ENCODE measurements at places on chromosomes 7 and 10.

- DNase-seq, result no peak
Observed at GRCh38 chr10:45211576-45211975, 103.8 kb downstream of the OR13A1 start.

DNA sequence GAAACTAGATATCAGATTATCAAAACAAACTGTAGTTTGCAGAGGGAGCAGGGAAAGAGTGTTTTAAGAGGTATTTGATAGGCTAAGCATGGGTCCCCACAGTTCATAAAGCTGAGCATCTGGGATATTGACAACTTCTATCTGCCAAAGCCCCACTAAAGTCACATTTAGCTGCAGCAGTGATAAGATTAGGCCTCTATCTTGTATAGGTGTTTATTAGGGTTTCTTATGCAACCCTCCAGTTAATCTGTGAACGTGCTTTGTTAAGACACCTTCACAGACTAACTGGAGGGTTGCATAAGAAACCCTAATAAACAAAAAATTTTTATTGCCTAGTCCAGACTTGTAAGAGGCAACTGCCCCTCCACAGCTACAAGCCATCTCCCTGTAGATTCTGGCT, 78.0 kb downstream of the CYP51A1 start:
- DNase-seq, result no peak

DNA sequence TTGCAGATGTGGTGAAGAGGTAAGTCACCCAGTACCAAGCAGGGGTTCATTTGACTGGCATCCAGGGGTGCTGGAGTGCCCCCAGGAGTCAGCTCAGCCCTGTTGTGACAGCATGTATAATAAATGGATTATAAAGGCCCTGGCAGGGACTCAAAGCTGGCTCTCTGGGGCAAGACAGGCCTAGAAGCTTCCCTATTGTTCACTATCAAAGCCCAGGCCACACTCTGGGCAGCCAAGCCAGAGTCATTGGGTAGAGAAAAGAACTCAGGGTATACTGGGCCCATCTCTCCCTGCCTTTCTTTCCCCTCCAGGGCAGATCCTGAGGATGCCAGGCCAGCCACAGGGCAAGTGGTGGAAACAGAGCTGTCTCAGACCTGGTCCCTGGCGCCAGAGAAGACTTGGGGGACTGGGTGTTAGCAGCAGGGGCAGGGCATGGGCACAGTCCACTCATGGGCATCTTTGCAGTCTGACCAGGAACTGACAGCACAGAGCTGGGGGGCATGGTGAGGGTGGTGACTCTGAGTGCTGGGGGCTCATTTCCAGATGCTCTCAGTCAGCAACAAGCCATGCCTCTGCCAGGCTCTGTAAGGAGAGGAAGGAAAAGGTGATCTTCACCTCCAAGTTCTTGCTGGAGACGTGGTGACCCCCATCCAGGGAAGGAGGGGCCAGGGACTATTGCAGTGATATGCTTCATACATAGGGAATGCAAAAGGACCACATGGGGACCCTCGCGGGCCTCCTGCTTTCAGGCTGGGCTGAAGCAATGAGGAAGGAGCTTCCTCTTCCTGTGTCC, 11.7 kb downstream of the RBP3 start:
- DNase-seq, result no peak

- DNase-seq, result no peak
Observed at GRCh38 chr7:138465046-138465445, 5.0 kb downstream of the TRIM24 start.

GRCh38 chr10:122164023-122164601, 107.0 kb upstream of the BTBD16 start:
- DNase-seq, result no peak

DNA sequence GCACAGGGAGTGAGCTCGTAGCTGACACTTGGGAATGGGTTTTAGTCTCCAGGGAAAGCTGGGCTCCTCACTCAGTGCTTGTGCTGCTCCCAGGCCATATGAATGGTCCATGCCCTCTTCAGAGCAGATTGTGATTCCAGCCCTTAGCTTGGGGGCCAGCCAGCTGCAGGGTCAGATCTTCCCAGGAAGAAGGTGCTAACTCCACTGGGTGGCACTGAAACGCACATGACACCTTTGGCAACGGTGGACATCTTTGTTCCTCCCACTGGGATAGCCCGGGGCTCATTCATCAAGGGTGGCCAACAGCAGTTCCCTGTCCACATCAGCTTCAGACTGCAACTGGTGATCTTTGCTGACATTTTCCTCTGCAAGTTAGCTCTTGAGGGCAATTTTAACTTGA, 129.2 kb downstream of the DYNC2I1 start:
- DNase-seq, result no peak

GRCh38 chr10:64081947-64082482, 560.8 kb downstream of the REEP3 start:
- no peak for DNase-seq

GRCh38 chr7:116769546-116769945, 92.8 kb upstream of the CAPZA2 start:
- no peak for DNase-seq

DNA sequence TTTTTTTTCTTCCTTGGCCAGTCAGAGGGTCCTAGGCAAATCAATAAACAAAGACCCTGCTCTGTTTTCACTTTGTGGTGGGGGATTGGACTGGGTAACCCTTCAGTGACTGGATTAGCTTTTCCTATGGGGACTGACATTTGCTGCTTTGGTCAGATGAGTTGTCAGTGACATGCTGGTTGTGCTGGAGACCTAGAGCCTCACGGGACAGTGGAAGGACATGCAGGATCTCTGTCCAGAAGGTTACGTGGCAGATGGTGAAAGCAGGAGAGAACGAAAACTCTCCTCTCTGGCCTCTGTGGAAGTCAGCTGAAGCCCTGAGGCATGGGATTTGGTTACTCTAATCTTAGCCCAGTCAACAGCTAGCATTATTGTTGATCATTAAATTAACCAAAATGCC, 90.0 kb upstream of the BMPER start:
- no peak for DNase-seq

- DNase-seq, result peak; percentile 75
Observed at GRCh38 chr10:22681783-22682183, 32.6 kb downstream of the PIP4K2A start.

GRCh38 chr7:150716368-150716767, at the start of gene GIMAP1:
GIMAP1 (plus strand) TSS chr7:150716613; CDS start chr7:150719048, 2,435 bp downstream.
- no peak for DNase-seq

GRCh38 chr10:55091691-55092328, 290.8 kb upstream of the PCDH15 start:
- peak; percentile 24 for DNase-seq

DNA sequence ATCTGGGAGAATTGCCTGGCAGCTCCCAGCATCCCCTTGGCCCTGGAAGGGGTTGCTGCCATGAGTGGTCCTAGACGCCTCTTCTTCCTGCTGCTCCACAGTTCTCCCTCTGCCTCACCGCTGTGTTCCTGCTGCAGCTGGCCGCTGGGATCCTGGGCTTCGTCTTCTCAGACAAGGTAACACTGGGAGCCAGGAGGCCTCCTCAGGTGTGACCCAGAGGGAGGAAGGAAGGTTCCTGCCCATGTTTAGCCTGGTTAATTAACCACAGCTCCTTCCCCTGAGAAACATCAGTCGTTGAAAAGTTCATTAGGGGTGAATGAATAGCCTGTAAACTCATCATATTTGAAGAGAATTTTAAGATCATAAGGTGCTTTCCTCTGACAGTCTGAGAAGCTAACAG, 18.2 kb downstream of the TSPAN33 start:
- DNase-seq, result no peak

GRCh38 chr7:155303039-155303593, 5.4 kb downstream of the INSIG1 start:
- DNase-seq, result no peak

DNA sequence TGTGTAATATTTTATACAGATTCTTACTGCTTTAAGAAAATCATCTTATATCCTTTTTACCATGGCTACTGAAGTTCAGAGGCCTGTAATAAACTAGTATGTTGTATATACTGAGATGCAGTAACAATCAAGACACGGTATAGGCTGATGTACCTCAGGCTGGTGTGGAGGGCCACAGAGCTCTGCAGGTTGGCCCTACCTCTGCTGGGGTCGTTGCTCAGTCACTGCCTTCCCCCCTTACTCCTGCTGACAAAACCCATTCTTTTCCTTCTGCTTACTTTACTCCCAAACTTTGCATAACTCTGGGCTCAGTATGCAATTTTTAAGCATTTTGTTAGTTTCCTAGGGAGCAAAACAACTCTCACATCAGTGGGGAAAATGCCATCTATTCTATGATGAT, 200.1 kb upstream of the FOXP2 start:
- no peak for DNase-seq

- DNase-seq, result no peak
Observed at GRCh38 chr7:41964849-41965745, 262.2 kb upstream of the INHBA start.

GRCh38 chr7:32506266-32507054, 11.2 kb downstream of the AVL9 start:
- DNase-seq, result peak; percentile 84

DNA sequence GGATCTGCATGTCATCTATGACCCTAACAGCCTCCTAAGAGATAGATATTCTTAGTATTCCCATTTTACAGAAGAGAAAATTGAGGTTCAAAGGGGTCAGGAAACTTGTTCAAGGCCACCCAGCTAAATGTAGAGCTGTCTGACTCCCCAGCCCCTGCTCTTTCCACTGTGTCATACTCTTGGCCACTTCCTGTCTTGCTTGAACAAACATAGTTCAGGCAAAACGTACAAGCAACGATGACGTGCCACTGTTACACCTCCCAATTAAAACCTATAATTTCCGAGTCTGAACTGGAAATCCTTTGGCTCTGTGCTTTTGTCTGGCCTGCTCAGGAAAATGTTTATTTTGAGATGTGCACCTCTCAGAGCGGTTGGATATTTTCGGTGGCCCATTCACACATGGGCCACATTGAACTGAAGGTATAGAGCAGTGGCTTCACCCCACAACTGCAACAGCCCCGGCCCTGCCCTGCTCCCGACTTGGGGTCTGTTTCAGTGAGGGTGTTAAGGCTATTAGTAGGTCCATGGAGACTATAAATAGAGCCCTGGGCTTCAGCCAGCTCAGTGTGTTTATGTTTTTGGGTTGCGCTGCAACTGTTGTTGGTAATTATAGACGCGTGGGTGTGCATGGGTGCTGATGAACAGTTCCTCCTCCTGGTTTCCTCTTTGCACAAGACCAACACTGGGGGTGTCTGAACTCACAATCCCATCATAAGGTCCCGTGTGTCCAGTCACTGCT, 172.3 kb upstream of the ADO start:
- DNase-seq, result no peak

- DNase-seq, result no peak
Observed at GRCh38 chr10:20207653-20208052, 391.4 kb downstream of the PLXDC2 start.

DNA sequence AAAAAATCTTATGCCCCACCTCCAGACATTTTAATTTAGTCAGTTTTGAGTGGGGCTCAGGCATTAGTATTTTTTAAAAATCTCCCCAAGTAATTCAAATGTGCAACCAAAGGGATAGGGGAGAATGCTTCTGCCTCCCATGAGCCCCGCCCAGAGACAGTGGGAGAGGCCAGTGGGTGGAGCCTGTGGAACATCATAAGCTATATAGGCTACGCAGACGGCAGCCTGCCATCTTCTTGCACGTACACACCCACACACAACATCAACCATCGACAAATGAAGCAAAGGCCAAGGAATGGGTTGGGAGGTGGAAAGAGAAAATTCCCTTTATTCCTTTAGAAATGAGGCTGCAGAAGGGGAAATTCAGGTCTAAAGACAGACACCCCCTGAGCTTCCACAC, 25.2 kb downstream of the CREB3L2 start:
- no peak for DNase-seq

- no peak for DNase-seq
Observed at GRCh38 chr7:19080093-19080492, 37.3 kb downstream of the TWIST1 start.

- no peak for DNase-seq
Observed at GRCh38 chr7:91228327-91228726, 35.9 kb upstream of the FZD1 start.

- DNase-seq, result no peak
Observed at GRCh38 chr10:3528823-3529403, 256.1 kb downstream of the KLF6 start.

- no peak for DNase-seq
Observed at GRCh38 chr10:64535131-64535867, 1014.1 kb downstream of the REEP3 start.

GRCh38 chr7:42739638-42740037, 172.2 kb downstream of the C7orf25 start:
- DNase-seq, result no peak

GRCh38 chr7:151462306-151462779, 22.4 kb upstream of the CRYGN start:
- no peak for DNase-seq

GRCh38 chr7:84535580-84536270, 341.1 kb upstream of the SEMA3A start:
- DNase-seq, result no peak

DNA sequence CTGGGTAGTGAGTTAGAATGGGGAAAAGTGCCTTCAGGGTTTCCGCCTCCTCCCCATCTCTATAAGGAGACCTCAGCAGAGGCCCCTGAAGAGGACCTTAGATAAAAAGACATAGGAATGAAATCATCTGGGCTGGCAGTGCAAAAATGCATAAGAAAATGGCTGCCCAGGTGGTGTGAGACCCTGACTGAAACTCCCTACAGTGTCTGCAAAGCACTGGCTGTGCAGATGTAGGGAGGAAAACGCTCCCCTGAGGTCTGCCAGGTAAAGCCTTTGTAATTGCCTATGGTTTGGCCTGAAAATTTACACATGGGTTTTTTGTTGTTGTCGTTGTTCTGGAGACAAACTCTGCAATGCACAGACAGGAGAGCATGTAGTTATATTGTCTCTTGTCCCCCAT, 128.1 kb upstream of the VWC2 start:
- no peak for DNase-seq

GRCh38 chr7:74311305-74311744, 22.1 kb downstream of the CLIP2 start:
- peak; percentile 71 for DNase-seq

GRCh38 chr7:138478499-138478908, 18.4 kb downstream of the TRIM24 start:
- no peak for DNase-seq

DNA sequence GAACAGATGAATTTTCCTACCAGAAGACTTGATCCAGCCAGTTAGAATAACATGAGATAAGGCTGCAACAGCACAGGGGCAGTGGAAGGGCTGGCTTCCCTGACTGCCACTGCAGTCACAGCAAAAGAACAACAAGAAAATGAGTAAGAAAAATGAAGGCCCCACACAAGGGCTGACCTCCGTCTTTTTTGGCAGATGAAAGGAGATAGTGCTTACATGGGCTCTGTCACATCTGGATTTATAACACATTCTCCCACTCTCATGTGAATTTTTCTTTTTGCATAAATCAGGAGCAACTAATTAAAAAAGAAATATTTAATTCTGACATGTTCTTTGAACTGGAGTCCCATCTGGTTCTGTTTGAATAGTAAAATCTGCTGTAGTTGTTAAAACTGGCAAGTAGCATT, 99.6 kb downstream of the NRP1 start:
- DNase-seq, result no peak
